Stimulated activated CD4-positive, alpha-beta T cell treated with anti-CD3 and anti-CD28 coated beads, Interleukin-2, amount 100 ng/mL, for 24 hours (primary cell): ENCODE measurements at places on chromosomes 12 and 14.

- DNase-seq: no peak
These were observed 3.0 kb downstream of the ETV6 start for GRCh38 chr12:11652351-11653040.

DNA sequence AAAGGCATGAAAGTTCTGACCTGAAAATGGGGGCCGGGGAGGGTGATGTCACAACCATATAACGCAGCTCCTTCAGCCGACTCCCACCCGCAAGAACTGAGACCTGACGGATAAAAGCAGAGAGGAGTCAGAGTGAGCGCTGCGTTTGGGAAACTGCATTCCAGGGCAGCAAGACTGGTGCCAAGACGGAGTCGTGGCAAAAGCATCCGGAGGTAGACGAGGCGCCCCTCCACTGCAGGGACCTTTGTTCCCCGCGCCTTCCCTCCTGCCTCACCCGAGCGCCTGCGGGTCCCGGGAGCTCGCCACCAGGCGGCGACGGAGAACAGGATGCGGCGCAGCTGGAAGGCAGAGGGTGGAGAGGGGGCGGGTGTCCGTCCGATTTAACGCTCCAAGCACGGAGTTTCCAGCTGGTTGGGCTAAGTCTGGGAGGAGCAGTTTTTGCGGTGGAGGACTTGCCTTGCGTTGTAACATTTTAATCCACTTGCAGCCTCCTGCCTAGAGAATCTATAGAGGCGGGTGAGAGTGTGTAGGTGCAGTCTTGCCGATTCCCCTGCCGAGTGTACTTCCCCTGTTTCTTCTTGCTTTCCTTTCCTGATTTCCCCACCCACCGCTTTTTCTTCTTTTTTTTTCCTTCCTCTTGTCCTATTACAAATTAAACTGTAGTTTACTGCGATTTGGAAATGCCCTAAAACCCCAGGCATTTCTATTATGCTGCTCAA, 1.2 kb upstream of the CPNE8 start:
- peak; percentile 81 for DNase-seq

GRCh38 chr12:12810553-12811021, 2.6 kb upstream of the DDX47 start:
- no peak for DNase-seq

- peak; percentile 61 for DNase-seq
These were observed 69.2 kb downstream of the RASSF3 start for GRCh38 chr12:64679487-64680001.

DNA sequence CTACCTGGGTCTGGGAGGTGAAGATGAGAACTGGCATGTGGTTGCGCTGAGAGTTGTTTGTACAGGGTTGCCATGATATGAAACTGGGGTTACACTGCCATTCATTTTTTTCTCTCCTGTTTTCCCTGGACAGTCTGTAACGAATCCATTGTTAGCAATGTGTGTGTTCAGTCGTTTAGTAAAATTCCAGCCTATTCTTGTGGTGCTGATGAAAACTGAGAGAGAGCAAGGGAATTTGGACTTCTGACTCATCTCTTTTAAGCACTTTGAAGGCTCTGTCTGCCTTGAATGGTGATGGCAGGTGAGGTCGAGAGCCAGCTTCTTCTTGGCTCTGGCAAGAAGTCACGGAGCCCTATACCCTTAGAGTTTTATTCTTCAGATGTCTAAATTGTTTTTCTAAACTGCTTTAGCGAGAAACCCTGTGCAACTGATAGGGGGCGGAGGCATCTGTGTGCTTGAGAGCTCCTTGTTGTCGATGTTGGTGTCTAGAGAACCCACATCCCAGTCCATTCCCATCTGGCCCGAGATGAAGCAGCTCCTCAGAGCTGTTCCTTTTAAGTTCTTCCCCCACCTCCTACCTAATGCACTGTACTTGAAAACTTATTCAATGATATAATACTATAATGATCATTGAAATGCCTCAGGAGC, 204.4 kb downstream of the TMX1 start:
- DNase-seq: no peak

- no peak for DNase-seq
These were observed 411 bp upstream of the STYX start for GRCh38 chr14:52729585-52729924.

GRCh38 chr12:94710933-94711332, 60.6 kb upstream of the TMCC3 start:
- peak; percentile 35 for DNase-seq

DNA sequence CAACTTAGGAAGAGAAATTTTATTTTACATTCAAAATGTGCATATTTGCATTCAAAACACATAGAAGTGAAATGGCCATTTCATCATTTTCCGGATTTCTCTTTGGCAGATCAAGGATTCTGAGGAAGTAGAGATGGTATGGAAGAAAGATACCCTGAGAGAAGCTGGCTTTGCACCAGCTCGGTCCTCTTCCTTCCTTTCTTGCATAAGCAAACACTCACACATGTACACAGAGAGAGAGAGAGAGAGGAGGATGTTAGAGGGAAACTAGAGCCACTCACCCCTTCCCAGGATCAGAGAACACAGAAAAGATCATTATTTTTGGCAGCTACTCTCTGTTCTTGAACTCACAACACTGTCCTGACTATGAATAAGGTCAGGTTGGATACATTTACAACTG, 15.6 kb upstream of the PLEKHD1 start:
- DNase-seq: no peak

DNA sequence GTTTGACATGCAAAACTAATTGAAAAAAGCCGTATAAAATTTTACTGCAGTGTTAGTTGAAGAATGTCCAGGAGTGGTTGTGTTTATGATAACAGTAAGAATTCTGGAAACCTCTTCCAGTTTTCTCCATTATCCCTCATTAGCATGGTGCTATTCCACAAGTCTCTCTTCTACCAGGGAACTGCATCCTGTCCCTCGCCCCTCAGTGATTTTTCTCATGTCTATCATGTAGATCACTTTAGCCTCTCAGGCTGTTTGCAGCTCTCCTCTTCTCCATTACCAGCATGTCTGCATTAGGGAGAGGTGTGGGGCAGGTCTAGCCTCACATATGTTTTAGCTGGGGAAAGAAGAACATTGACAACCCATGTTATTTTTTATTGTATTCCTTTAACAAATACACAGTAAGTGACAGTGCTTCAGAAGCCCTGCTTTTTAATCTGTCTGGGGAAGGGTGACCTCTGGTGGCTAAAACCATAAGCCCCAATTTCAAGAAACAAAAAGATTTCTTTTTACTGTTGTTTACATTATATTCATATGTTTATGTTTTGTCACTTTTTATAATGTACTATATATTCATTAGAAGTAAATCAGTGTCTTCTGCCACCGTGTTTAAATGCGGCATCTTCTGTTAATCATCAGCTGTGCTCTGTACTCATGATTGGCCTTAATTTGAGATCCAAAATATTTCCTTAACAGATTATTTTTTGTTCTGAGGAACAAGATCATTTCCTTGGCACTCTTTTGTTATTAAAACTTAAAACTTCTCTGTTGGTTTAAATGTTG, 70.7 kb downstream of the RASSF8 start:
- DNase-seq: peak; percentile 9

GRCh38 chr14:92426237-92426636, 87.3 kb upstream of the RIN3 start:
- no peak for DNase-seq

DNA sequence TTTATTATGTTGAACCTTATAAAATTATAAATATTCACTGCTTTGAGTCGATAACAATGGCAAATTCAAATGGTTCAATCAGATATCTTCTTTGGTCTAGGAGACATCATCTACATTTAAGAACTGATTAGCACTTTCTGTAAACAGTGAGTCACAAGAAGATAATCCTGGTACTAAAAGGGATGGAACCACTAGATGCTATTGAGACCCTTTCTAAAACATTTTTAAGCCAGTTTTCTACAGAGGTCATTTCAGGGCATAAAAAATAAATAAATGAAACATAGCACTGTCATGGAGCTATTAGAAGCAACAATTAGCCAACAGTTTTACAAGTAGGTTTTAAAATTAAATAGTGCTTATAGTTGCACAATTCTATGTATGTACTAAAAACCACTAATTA, 212.2 kb downstream of the DUSP6 start:
- DNase-seq: no peak

DNA sequence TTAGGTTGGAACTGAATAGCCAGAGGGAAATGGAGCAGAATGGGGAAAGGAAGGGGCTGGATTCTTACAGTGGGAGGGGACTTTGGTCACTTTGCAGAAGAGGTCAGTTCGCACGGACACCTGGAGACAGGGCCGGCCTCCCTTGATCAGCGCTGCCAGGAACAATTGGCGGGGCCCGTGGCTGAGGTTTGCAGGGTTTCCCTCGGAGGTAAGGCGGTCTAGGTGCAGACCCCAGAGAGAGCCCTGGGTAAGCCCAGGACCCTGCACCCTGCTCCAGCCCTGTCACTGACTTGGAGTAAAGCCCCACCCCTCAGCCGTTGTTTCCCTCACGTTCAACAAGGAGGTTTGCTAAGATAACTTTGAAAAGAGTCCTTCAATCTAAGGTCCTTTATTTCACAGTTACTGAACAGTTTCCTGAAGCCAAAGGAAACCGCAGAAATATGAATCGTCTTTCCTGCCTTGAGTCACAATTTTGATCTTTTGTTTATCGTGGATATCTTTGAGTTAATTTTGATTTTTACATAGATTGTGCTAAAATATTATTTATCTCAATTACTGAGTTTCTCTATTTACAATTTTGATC, 231.4 kb upstream of the RTL1 start:
- no peak for DNase-seq

- no peak for DNase-seq
These were observed 129.9 kb downstream of the KCNA5 start for GRCh38 chr12:5173511-5174011.

GRCh38 chr14:106511006-106511799, 984.8 kb downstream of the TMEM121 start:
- DNase-seq: peak; percentile 49

- DNase-seq: no peak
These were observed 256.6 kb downstream of the NAV3 start for GRCh38 chr12:78087363-78087675.

- DNase-seq: no peak
These were observed 3.5 kb upstream of the PTPN6 start for GRCh38 chr12:6947615-6948014.

GRCh38 chr12:6563448-6564050, 4.5 kb downstream of the NOP2 start:
- DNase-seq: peak; percentile 79

GRCh38 chr12:29228474-29229157, 79.5 kb downstream of the FAR2 start:
- no peak for DNase-seq

DNA sequence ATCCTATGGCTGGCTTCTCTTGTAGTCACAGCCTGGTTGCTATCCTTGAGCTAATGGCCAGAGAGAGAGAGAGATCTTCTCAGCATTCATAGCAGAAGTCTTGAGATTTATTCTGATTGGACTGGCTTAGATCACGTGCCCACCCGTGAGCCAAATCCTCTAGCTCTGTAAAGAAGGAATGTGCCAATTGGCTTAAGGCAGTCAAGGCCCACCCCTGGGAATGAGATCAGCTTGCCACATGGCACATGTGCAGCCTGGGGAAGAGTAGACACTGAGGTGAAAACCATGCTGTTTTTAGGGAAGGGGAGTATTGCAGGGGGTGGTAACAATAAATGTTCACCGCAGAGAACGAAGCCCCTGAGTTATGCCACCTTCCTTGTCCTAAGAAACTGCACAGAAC, 36.3 kb downstream of the PLEKHG7 start:
- DNase-seq: no peak

GRCh38 chr14:53011053-53011462, 60.2 kb upstream of the FERMT2 start:
- no peak for DNase-seq

DNA sequence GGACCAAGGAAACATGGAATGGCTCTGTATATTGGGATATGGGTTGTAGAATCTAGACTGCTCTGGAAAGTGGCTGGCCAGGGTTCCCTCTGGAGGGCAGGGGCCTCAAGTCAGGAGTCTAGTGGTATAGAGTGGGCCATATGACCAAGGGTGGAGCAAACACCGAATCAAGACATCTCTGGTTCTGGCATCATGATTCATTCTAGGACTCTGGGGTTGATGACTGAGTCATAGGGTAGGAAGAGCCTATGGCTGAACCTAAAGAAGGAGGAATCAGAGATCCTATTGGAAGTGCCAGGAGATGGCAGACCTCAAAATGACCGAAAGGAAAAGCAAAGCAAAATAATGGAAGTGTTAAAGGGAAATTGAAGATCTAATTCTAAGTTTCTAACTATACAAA, 356.4 kb upstream of the PRICKLE1 start:
- no peak for DNase-seq

- no peak for DNase-seq
These were observed 19.8 kb upstream of the MED13L start for GRCh38 chr12:116297224-116297834.

DNA sequence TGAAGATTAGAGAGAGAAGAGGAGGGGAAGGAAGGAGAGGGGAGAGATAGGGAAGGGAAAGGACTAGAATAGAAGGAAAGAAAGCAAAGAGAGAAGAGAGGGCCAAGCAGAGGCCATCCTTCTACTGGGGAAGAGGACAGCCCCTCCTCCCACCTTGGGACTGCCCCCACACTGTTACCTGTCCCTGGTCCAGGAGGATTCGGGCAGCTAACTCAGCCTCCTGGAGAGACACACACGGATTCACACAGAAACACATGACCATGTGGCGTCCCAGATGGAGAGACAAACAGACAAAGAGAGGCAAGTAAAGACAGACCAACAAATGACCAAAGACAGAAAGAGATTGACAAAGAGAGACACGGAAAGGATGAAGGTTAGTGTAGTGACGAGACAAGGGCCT, 2.2 kb downstream of the NDRG2 start:
- DNase-seq: no peak
